ENCODE measurements at places on chromosomes 11 and 22.

- peak; percentile 45 for DNase-seq
Measured at GRCh38 chr22:29609139-29609538, 5.7 kb downstream of the NF2 start.

GRCh38 chr11:2534134-2534956 is 89.5 kb downstream of the KCNQ1 start:
- no peak for DNase-seq

DNA sequence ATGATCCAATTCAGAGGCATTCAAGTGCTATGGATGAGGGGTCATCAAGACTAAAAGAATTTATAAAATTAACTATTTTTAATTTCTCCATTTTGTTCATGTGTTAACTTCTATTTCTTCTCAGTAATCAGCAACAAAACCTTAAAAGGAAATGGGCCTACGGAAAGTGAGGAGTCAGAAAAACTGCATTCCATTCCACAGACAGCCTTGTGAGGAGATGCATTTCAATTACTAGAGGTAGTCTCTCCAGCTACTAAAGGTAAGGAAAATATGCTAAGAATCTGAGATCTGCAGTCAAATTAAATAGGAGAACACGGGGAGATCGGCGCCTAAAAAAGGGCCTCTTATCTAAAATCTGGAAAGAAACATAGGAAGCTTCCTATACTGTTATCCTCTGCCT is 661.7 kb downstream of the DLG2 start:
- DNase-seq, result no peak

GRCh38 chr11:121225382-121225781 is 67.2 kb upstream of the SC5D start:
- no peak for DNase-seq

DNA sequence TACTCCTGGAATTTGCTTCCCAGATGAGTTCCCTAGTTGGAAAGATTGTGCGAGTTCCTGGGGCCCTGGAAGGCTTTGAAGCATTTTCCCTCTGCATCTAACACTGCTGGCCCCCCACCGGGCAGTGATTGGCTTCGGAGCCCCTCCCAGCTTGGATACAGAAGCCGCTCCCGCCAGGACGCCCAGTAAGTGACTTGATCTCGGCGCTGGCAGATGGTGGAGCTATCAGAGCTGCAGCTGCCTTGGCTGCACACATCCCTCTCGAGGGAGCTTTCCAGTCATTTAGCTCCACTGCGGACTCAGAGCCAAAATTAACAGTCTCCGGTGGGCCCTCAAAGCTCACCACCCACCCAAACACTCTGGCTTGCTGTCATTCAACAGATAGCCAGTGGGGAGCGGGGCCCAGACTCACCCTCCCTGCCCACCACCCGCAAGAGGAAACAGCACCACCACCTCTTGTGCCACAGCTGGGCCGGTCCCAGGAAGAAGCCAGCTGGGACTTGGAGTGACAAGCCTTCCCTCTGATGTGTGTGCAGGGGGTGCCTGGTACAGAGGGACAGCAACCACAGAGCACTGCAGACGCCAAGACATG is 162.3 kb downstream of the TRIM29 start:
- no peak for DNase-seq

- DNase-seq, result no peak
Measured at GRCh38 chr22:44745853-44746789, 6.3 kb upstream of the ARHGAP8 start.

GRCh38 chr11:34492806-34493414 is 20.7 kb downstream of the ELF5 start:
- DNase-seq, result peak; percentile 92

- DNase-seq, result peak; percentile 35
Measured at GRCh38 chr22:27299181-27300085, 502.1 kb downstream of the MN1 start.

- DNase-seq, result peak; percentile 83
Measured at GRCh38 chr11:118434553-118435289, 1.6 kb upstream of the KMT2A start.

- peak; percentile 67 for DNase-seq
Measured at GRCh38 chr22:33274214-33275072, 216.3 kb upstream of the SYN3 start.

- DNase-seq, result no peak
Measured at GRCh38 chr11:34976496-34977088, 60.2 kb downstream of the PDHX start.

DNA sequence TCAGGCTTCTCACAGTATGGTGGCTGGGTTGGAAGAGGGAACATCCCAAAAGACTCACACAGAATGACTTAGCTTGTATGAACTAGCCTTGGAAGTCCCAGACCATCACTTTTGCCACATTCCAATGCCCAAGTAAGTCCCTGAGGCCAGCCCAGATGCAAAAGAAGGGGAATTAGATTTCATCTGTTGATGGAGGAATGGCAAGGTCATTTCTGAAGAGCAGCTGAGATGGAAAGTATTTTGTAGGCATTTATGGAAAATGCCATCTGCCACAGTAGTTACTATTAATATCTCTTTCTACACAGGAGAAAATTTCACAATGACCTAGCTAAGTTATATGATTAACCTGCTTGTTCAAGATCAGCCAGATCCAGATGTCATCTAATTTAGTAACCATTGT is 58.8 kb downstream of the ENDOD1 start:
- DNase-seq, result no peak

DNA sequence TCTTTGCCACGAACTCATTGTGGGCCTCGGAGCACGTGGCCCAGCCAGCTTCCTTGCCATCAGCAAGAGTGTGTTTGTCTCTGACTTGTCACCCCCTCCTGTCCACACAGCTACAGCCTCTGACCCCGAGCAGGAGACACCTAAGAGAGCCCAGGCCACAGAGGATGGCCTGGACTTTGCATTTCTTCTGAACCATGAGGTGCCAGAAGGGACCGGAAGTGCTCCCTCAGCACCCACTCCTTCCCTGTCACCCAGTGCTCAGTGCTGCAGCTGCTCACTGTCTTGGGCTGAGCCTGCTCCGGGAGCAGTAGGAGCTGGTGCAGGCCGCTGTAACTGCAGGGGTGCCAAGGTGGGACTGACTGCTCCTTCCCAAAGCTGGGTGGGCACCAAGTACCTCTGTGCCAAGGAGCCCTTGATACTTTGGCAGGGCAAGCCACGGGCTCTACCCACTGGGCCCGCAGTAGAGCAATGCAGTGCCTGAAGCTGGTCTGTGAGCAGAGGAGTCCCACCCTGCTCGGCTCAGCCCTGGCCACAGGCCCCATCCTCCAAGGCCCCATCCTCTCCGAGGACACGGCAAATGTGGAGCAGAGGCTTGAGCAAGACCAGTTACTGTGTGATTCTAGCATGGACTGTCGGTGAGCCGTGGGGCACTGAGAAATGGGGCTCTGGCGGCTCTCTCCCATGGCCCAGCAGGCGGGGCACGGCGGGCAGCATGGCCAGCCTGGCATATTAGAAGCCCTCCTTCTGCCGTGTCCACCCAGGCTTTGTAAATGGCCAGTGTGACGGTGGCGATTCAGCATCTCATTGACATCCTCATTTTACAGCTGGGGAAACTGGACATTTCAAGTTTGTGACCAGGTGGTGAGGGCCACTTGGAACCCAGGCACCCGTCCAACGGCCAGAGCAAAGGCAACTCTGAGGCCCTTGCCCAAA is 6.3 kb downstream of the GRK2 start:
- peak; percentile 36 for DNase-seq

- DNase-seq, result no peak
Measured at GRCh38 chr22:49763138-49763537, 64.5 kb downstream of the BRD1 start.

All from hematopoietic multipotent progenitor cell treated with erythropoietin and hydrocortisone succinate and interleukin-3 and kit ligand, for 6 days (in vitro differentiated cells).